ENCODE measurements at places on chromosomes 13 and 19.

DNA sequence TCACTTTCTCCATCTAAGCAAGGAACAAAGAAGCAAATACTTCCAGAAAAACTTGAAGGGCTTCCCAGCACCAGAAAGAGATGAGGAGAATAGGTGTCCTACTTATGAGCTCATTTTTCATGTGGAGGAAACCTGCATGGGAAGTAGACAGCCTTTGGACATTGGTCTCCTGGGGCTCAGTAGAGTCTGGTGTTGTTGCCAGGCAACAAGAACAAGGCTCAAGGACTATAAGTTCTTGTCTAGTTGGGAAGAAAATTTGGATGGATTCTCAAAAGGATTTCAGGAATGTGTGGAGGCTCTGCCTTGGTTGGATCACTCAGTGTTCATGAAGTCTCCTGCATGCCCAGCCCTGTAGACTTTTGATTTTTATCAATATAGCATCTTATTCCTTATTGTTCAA lies 84.5 kb downstream of the MBNL2 start:
- DNase-seq = no peak

GRCh38 chr19:44755219-44755618 lies 6.7 kb downstream of the BCL3 start:
- no peak for DNase-seq

- DNase-seq = no peak
These were observed 717 bp upstream of the C13orf46 start for GRCh38 chr13:113974304-113975281.

- DNase-seq = no peak
These were observed 47.8 kb downstream of the TSHZ3 start for GRCh38 chr19:31301306-31301980.

DNA sequence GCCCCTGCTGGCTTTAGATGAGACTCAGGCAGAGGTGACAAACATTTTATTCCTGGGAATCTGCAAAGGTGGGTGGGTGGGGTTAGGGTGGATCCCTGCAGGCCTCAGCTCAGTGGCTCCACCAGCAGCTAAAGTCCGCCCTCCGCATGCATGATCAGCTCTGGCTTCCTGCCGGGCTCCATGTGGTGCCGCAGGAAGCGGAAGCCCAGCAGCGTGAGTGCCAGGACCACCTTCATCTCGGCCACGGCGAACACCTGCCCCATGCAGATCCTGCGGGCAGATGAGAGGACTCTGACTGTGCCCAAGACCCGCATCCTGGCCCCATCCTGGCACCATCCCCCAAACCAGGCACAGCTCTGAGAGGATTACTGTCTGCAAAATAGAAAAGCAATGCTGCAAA lies 26.3 kb downstream of the CYP4F2 start:
- no peak for DNase-seq

GRCh38 chr19:23558541-23558940 lies 128.5 kb downstream of the ZNF675 start:
- DNase-seq = no peak

- DNase-seq = no peak
These were observed 246.1 kb upstream of the DACH1 start for GRCh38 chr13:72113076-72113475.

DNA sequence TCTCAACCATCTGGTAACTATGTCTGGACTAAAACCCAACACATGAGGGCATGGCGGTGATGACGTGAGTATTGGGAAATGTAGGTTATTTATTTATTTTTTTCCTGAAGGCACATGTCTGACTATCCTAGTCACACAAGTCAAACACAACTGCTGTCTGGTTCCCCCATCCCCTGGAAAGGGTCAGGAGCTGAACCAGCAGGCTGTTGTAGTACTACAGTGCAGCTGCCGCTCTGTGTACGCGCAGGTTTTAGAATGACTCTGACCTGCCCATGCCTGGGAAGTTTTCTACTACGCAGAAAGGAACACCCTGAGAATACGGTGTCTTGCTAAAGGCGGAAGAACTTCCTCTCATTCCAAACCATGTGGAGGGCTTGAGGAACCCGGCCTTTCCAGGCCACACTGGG lies 1.2 kb downstream of the SLC7A1 start:
- peak; percentile 35 for DNase-seq

- DNase-seq = no peak
These were observed 10.5 kb downstream of the PVR start for GRCh38 chr19:44653977-44654774.

DNA sequence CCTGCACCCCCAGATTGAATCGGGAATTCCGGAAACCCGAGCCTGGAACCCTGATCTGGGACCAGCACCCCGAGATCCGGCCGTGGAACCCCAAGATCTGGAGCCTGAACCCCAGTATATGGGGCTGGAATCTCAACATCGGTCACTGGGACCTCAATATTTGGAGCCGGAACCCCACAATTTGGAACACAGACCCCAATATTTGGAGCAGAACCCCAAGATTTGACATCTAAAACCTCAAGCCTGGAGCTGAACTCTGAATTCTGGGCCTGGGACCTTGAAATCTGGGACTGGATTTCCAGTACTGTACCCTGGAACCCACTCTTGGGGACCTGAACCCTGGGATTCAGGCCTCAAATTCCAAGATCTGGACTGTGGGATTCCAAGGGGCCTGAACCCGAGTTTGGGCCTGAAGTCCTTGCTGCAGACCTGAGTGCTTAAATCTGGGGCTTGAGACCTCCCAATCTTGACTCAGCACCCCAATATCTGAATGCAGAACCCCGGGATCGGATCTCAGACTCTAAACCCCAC lies 629 bp downstream of the LRFN3 start:
- DNase-seq = no peak

DNA sequence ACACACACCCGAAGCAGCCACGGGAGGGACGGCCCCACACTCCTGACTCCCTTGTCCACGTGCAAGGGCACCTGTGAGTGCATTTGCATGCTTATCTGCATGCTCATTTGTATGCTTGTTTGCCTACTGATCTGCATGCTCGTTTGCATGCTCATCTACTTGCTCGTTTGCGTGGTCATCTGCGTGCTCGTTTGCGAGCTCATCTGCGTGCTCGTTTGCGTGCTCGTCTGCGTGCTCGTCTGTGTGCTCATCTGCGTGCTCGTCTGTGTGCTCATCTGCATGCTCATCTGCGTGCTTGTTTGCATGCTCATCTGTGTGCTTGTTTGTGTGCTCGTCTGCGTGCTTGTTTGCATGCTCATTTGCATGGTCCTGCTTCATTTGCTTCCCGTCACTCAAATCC lies 23.8 kb downstream of the SHC2 start:
- no peak for DNase-seq

- DNase-seq = no peak
These were observed 5.9 kb downstream of the DOHH start for GRCh38 chr19:3494559-3494958.

DNA sequence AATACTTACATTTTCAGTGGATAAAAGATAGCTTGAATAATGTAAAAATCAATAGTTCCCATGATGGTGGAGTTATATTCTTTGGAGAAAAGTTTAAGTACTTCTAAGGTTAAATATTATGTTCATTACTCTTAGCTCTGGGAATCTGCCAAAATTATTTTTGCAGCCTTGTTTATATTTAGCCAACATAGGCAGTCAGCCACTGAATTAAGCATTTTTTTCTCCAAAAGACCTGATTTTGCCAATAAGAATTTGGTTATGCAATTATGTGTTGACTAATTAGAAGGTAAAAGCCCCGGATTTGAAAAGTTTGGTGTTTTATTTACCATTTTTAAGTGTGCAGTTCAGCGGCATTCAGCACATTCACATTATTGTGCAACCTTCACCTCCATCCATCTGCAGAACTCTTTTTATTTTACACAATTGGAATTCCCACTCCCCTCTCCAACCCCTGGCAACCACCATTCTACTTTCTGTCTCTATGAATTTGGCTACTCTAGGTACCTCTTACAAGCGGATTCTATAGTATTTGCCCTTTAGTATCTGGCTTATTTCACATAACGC lies 90.1 kb upstream of the C1QTNF9B start:
- DNase-seq = peak; percentile 29

GRCh38 chr13:26678796-26679195 lies 81.8 kb downstream of the GPR12 start:
- no peak for DNase-seq

DNA sequence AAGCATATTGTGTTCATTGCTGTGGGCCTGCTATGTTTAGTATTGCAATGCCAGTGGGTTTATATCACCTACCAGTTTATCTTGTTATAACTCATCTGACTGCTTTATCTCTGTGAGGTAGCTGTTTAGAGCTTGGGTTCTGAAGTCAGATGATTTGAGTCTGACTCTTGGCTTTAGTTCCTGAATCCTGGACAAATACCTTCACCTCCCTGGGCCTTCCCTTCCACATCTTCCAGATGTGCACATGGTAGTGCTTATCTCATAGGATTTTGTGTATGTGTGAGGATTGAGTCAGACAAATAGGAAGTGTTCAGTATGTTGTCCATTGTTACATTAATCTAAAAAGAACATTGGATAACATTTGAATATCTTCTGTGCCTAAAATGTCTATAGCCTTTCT lies 63.5 kb upstream of the ANKRD10 start:
- DNase-seq = no peak

DNA sequence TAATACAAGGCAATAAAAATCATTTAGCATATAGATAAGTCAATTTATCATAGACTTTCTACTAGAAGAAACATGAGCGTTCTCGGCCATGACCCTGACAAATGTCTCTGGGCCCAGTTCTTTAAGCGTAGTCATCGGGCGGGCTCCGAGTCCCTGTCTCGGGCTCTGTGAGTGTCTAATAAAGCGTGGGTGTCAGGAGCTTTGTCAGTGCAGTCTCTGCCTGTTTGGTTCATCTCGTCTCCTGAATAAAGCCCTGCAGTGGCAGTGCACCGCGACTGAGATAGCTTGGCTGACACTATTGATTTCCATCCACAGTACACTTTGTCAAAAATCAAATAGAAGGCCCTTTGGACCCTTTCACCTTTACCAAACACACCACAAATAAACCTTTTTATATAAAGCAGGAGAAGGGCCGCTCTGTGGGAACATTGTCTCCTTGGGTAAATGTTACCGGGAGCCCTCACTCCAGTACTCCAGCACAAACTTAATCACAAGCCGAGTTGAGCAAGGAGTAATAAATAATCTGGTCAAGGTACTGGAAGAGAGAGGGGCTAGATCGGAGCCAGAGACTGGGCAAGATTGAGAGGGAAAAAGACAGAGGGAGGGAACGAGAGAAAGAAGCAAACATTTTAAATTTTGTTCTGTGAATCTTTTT lies 368.2 kb upstream of the TSHZ3 start:
- no peak for DNase-seq

- DNase-seq = no peak
These were observed at the start of gene CDC34 for GRCh38 chr19:531753-532560. TSS of gene CDC34 (plus strand) at chr19:531760. CDS start at chr19:531932, 172 bp downstream.
